ENCODE measurements at places on chromosomes 5 and 9.

- no peak for DNase-seq
Observed at GRCh38 chr9:121296213-121297127, 28.5 kb downstream of the GSN start.

GRCh38 chr5:173229382-173229959, 5.5 kb downstream of the NKX2-5 start:
- no peak for DNase-seq

GRCh38 chr9:4973246-4973645, 11.8 kb upstream of the JAK2 start:
- no peak for DNase-seq

DNA sequence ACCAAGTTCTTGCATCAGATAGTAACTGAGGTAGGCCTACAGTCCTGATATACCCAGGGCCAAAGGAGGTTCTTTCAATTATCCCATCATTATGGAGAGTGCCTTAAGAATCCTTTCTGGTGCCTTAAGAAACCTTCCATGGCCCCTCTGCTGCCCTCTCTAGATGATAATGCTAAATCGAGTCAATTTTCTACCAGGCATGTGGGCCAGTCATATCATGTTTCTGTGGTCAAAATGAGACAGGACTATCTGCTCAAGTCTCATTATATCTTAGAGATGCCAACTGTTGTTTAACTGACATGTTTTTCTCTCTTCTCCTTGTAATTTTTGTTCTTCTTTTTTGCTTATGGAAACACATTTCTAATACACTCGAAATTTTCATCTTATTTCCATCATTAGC, 127.6 kb downstream of the EDIL3 start:
- no peak for DNase-seq

DNA sequence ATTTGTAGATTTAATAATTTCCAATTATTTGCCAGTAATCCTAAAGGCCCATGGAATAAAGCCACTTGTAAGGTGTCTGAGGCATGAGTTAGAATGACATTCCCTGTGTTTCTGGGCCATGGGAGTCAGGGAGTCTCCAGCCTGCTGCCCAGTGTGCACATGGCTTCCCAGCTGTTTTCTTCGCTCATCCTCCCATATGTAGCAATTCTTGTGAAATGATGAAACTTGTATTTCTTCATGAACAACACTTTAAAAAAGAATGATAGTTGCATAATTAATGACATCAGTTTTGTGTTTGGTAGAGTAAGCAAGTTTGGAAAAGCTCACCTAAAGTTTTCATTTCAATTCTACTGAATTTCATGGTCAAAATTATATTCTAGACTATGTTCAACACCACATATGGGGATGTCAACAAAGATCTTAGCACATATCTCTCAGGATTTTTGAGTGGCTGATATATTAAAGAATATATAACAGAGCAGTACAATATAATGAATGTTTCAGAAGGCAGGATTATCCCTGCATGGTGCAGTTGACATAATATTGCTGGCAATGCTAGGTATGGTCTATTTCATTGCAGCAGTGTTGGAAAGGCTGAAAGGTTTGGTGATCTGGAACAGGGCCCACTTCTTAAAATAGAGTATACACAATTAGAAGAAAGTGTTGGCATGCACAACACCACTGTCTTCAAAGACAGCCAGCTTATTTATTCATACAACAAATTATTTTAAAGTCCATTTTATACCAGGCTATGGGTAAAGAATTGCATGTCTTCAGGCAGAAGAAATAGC, 44.7 kb downstream of the GRIN3A start:
- no peak for DNase-seq

DNA sequence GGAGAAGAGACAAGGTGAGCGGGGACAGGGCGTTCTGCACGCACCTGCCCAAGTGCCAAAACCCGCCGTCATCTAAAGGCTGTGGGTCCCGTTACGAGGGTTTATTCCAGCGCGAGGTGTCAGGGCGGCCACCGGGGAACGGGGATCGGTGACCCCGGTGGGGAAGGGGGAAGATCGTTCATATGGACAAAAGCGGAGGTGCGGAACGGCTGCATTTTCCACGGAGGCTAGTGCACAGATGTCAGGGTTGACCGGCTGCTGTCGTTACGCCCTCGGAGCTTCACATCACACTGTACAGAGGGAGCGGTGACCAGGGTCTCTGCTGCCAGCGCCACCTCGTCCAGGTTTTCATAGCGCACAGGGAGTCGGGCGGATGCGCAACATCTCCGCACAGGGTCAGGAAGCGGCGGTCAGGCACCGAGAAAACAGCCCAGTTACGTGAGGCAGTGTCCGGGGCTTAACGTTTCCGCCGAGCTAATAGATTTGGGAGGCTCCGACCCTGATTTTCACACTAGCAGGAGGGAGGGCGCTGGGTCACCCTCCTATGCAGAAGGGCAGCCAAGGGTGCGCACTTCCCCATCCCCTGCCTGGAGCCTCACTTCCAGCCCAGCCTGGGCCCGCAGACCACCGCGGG, 13.5 kb downstream of the BTNL9 start:
- DNase-seq = no peak

GRCh38 chr9:114619191-114619761, 8.2 kb downstream of the TMEM268 start:
- no peak for DNase-seq

DNA sequence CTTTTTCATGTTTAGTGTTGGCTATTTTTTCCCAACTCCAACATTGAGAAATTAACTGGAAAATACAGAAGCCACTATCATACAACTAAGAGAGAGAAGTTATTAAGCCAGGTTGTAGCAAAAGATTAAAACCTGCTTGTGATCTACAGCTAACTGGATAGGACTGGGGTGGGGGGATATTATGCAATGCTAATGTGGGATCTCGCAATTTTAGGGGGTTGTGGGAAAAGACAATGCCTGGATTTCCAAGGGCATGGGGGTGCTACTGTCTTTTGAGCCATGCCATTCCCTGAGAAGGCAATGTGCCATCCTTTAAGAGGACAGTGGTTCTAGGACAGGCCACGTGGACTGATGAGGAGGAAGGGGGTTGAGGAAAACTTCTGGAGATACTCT, 46.5 kb downstream of the MARCHF3 start:
- DNase-seq = no peak

DNA sequence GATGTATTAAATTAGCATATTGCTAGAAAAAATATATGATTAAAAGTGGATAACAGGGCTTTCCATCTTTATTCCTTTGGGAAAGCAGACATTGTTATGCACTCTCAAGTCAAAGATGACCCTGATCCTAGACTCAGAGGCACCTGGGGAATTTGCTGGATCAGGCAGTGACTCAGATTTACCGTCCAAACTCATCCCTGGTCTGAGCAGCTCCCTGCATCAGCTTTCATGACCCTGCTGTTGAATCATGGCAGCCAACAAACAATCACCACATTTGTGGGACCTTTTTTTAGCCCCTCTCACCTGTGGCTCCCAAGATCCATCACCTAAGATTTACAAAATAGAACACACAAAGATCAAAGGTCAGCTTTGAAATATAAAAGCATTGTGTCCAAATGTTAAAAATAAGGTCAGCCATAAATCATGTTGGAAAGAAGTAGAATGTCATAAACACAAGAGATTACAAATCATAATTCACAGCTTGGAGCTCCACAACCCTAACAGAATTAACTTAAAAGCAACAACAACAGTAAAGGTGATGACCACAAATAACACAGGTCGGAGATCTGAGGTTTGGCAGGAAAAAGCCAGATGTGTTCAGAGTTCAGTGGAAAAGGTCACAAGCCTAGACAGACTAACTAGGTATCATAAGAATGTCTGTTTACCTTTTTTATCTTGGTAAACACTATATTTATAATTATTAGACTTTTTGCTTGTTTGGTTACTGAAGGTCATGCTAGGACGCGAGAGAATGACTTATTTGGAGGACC, 55.5 kb downstream of the ZFAND5 start:
- no peak for DNase-seq

DNA sequence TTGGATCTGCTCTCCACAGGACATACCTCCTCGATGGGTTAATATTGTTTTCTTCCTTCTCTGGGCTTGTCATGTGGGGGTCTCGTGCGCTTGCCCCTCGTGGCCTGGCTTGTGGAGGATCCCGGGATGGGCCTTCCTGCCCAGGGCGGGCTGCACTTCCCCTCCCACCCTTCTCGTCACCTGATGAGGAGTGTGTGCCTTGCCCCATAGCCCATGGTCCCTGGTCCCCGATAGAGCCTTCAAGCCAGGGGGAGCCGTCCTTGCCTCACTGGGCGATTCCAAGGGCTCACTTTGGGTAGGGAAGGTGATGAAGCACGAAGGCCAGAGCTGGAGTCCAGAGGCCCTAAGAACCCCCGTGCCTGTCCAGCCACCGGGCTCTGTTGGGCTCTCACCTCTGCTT, 28.7 kb downstream of the DYNC2I2 start:
- DNase-seq = no peak
